ENCODE measurements at places on chromosomes 7 and 10. TPM values are rescaled to one million over a fixed set of nuclear protein-coding genes. Genes with fewer than 3 reads are reported as not detected.

The OR9A2 gene
- total RNA-seq, result not detected

The PNLIPRP3 gene
- total RNA-seq, result 0.59 TPM

The PLA2G12B gene
- not detected for total RNA-seq

The FGFBP3 gene
- total RNA-seq, result 1.2 TPM

The CYP26C1 gene
- under 0.01 TPM for total RNA-seq

The ITPRID1 gene
- not detected for total RNA-seq

The ODAD2 gene
- 0.59 TPM for total RNA-seq

The TASOR2 gene
- total RNA-seq, result 92.8 TPM

The RBM20 gene
- not detected for total RNA-seq

The MSS51 gene
- 2.4 TPM for total RNA-seq

The FBH1 gene
- total RNA-seq, result 80.2 TPM

The PDK4 gene
- total RNA-seq, result 0.36 TPM

The NXPH1 gene
- not detected for total RNA-seq

The FZD1 gene
- 45.4 TPM for total RNA-seq

The ASAH2 gene
- 0.36 TPM for total RNA-seq

The LIPN gene
- total RNA-seq, result not detected

The DENND11 gene
- total RNA-seq, result 7.6 TPM

The VWA2 gene
- total RNA-seq, result under 0.01 TPM

The GHRHR gene
- total RNA-seq, result not detected

The UCMA gene
- total RNA-seq, result not detected

The ABCB1 gene
- total RNA-seq, result not detected

The ADRB1 gene
- not detected for total RNA-seq

The POU6F2 gene
- total RNA-seq, result not detected

The NAT16 gene
- not detected for total RNA-seq

The MSMB gene
- total RNA-seq, result not detected

The XRCC2 gene
- 1.2 TPM for total RNA-seq

All from osteoblast (primary cell).